ENCODE measurements at places on chromosomes 6 and 20.

GRCh38 chr20:49561256-49561655 is 6.7 kb downstream of the PTGIS start:
- DNase-seq = no peak

GRCh38 chr6:7232351-7232750 is 80.6 kb downstream of the SSR1 start:
- no peak for DNase-seq

- no peak for DNase-seq
These were observed 15.4 kb downstream of the PLCB1 start for GRCh38 chr20:8147476-8147875.

DNA sequence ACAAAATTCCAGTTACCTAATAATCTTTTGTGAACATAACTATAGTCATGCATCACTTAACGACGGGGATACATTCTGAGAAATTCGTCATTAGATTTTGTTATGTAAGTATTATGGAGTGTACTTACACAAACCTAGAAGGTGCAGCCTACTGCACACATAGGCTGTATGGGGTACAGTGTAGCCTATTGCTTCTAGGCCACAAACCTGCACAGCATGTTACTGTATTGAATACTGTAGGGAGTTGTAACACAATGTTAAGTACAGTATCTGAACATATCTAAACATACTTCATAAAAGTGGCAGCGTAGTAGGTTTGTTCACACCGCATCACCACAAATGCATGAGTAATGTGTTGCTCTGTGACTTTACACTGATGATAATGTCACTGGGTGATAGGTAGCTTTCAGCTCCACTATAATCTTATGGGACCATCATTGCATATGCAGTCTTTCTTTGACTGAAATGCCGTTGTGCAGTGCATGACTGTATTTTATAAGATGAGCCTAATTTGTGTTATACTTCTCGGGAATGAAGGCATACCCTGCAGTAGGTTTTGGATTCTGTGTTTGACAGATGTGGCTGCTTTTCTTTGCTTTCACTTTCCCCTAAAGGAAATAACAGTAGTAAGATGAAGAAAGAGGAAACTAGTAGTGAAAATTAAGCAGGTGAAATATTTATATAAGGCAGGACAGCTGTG is 365.6 kb downstream of the FARS2 start:
- DNase-seq = peak; percentile 31

- DNase-seq = no peak
These were observed 143.8 kb downstream of the CDK19 start for GRCh38 chr6:110671447-110671846.

DNA sequence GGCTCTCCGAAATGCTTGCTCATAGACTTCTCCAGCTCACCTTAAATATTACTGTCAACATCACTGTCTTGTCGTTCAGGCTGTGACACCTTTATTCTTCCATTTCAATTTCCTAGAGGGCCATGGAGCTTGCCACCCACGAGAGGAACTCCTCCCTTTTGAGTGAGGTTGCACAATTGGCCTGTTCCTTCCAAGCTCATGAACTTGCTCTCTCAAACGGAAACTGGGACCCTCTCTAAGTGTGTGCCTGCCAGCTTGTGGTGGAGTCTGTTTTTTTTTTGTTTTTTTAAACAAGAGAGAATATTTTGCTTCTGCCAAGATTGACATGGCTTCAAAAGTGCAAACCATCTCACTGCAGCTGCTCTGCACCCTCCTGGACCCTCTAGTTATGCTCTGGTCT is 19.3 kb upstream of the IYD start:
- DNase-seq = no peak

GRCh38 chr6:30002871-30003270 is 58.2 kb upstream of the POLR1H start:
- DNase-seq = no peak

GRCh38 chr6:46291275-46291633 is 120.5 kb upstream of the ENPP5 start:
- DNase-seq = no peak

GRCh38 chr6:110658631-110659211 is 156.5 kb downstream of the CDK19 start:
- no peak for DNase-seq

GRCh38 chr20:17822039-17822438 is 122.3 kb downstream of the BANF2 start:
- no peak for DNase-seq

GRCh38 chr20:2254333-2254732 is 41.5 kb upstream of the TGM3 start:
- no peak for DNase-seq

DNA sequence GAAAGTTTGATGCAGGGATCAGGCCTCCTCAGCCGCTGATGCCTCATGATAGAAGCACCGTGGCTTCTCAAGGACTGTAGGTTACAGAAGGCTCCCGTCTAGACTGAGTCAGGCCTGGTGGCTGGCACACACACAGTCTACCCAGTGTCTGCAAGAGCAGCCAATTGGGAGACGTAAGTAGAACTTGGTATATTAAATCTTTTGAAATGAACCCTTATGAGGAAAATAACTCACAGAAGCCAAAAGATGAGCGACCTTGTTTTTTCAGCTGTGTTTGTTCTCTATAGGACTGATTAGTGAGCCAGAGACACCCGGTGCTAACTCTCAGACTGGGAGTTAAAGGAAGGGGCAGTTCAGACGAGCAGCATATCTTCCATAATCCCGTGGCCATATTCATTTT is 5.9 kb upstream of the PDE10A start:
- DNase-seq = no peak
